Activated T-cell treated with anti-CD3 and anti-CD28 coated beads, Interleukin-2, amount 50 U/mL, for 48 hours (primary cell): ENCODE measurements at places on chromosomes 2 and 18.

GRCh38 chr18:11751341-11752115 is 62.5 kb downstream of the GNAL start:
- no peak for DNase-seq

DNA sequence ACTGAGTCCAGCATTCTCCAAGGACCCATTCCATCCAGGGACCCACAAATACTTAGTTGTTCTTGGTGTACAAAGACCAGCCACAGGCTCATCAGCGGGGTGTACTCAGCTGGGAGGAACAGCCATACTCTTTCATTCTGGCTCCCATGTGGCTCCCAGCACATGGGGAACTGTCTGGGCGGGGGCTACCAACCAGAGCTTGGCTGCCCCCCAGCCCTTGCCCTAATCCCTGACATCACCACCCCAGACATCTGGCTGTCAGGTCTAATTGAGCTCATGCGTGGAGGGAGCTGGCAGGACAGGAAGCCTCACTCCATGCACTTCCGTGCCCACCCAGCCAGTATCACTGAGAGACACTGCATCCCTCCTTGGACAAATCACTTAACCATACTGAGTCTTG is 283.6 kb downstream of the DYSF start:
- DNase-seq, result no peak

GRCh38 chr2:238134393-238134785 is 4.1 kb upstream of the KLHL30 start:
- DNase-seq, result no peak

GRCh38 chr18:62788111-62788510 is 72.8 kb downstream of the PHLPP1 start:
- DNase-seq, result no peak

DNA sequence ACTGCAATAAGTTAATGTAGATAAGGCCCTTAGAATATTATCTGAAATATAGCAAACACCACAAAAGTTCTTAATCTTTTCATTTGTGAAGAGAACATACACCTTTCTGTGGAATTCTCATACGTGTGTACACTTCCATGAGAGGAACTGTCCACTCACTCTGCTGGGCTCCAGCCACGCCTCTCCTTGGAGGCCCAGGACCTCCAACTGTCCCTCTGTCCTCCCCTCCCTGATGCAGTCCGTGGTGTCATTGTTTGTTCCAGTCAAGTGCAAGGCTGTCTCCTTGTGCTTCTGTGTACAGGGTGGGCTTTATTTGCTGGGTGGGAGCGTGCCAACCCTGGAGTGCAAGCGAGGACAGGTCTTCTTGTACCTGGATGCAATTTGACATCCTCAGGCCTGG is 8.7 kb downstream of the RAB12 start:
- no peak for DNase-seq

DNA sequence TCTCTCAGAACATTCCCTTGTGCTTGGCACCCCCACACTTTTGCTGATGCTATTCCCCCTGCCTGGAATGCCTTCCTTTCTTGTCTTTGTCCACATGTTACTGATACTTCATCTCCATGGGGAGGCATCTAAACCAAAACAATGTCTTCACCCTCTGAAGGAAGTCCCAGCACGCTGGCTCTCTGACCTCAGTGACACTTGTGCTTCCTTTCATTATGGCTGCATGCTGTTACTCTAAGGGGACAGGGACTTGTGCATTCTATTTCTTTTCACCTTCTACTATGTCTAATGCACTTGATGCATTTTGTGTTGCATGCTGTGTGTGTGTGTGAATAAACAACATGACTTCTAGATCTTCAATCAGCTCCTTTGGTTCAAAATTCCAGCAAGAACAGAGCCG is 24.6 kb downstream of the EFR3B start:
- no peak for DNase-seq

DNA sequence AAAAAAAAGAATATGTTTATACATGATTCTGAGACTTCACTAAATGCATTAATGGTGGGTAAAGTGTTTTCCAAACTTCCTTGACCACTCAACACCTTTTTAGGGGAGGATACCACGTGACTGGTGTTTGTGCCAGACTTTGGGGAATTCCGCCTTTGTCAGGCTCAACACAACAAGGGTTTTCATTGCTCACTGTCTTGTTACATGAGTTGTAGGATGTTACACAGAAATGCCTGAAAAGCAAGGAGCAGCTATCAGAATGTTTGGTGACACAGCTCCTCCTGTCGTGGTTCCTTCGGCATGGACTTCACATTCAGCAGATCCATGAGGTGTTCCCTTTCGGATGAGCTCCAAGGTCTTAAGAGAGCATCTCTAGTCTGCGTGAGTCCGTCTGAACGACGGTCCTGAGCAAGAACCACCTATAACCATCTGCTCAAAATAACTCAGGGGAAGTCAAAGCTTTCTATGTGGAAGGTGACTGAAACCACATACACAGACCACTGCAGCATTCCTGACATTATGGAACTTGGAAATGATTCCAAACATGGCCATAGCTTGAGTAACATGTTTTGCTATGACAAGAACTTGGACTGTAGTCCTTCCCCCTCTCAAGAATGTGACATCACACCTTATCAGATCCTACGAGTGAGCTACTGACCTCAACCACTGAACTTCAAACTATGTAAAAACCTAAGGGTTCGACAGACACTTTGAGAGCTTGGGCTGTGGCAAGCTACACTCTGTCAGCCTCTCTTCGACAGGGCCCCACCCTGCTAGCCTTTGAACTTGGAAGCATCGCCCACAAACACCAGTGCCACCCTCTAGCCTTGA is 57.5 kb downstream of the MCFD2 start:
- DNase-seq, result no peak

- no peak for DNase-seq
These were observed 70.2 kb upstream of the RALBP1 start for GRCh38 chr18:9405130-9405529.

- DNase-seq, result no peak
These were observed 51.9 kb upstream of the MAP3K20 start for GRCh38 chr2:173023718-173024117.

- DNase-seq, result no peak
These were observed 226.0 kb downstream of the FAM210A start for GRCh38 chr18:13500227-13500865.

DNA sequence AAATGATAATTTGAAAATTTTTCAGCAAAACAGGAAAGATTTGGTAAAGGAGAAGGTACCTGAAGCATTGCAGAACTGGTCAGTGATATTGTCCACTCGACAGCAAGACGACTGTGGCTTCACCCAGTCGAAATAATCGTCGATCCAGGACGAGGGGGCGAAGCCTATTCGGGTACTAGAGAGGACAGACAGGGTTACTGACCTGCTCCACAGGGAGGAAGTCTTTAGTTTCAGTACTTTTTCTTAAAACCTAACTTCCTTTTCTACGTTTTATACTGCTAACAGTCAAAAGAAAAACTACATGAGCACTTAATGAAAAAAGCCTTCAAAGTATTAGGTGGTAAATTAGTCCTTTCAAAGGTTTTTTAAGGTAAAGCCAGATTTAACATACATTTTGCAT is 36.0 kb downstream of the RMC1 start:
- no peak for DNase-seq

DNA sequence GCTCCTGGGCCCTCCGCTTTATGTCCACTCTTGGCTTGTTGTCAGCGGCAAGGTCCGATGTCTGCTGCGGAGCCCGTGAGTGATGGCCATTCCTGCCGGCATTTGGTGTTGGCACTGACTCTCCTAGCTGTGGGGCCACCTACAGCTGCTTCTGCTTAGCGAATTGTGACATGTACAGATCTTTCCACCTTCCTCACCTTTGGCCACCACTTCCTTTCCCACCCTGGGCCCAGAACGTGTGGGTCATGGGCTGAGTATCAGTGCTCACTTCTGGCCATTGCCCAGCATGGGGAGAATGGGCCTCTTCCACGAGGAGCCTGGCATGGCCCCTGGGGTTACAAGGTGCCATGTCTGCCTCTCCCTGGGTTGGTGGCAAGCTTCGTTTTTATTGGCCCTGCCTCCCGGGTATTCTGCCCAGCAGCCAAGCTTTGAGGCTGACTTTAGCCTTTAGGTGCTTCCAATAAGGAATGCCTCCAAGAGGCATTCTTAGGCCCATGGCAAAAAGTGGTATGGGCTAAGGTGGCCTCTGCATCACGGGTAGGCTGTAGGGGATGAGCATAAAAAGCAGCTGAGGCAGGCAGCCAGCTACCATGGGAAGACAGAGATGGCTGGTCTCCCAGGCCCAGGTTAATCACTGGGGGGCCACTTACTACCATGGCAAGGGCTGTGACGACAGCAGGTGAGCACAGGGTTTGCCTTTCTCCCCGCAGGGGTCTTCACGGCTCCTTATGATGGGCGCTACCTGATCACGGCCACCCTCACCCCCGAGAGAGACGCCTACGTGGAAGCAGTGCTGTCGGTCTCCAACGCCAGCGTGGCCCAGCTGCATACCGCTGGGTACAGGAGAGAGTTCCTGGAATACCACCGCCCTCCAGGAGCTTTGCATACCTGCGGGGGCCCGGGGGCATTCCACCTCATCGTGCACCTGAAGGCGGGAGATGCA is 65.8 kb downstream of the EMILIN2 start:
- peak; percentile 18 for DNase-seq

- DNase-seq, result no peak
These were observed 316.2 kb downstream of the CDH2 start for GRCh38 chr18:27860701-27861107.

- no peak for DNase-seq
These were observed 19.3 kb upstream of the POU3F3 start for GRCh38 chr2:104834431-104835153.

GRCh38 chr2:237563816-237564215 is 2.6 kb upstream of the PRLH start:
- no peak for DNase-seq

- no peak for DNase-seq
These were observed 28.4 kb upstream of the SLC3A1 start for GRCh38 chr2:44246840-44247369.

DNA sequence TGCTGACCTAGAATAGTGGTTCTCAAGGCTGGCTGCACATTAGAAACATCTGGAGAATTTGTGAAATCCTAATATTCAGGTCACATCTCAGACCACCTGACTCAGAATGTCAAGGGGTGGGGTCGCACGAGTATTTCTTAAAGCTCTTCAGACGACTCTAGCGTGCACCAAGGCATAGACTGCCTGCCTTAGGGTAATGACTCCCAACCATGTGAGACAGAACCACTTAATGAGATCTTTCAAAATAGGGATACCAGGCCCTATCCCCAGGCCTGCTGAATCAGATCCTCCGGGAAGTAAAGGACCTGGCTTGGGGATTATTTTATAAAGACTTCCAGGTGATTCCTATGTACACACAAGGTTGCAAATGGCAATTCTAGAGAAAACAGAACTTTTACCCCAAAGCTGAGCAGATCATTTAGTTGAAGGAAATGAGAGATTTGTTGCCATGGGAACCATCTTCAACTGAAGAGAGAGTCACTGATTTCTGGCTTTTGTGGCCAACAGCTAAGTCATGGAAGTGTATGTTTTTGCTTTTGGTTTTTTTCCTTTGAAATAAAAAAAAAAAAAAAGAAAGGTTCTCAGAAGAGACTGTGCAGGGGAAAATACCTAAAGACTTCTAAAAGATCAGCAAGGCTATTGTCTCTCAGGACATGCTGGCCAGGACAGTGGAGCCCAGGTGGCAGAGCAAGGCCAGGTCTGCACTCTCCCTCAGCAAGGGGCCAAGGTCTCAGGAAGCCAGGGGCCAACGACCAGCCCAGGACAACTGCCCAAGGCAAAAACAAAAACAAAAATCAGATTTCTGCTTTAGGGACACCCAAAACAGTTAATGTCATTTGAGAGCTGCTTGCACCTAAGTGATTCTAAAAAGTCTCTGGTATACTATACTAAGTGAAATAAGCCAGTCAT is 15.3 kb upstream of the LOXHD1 start:
- no peak for DNase-seq

DNA sequence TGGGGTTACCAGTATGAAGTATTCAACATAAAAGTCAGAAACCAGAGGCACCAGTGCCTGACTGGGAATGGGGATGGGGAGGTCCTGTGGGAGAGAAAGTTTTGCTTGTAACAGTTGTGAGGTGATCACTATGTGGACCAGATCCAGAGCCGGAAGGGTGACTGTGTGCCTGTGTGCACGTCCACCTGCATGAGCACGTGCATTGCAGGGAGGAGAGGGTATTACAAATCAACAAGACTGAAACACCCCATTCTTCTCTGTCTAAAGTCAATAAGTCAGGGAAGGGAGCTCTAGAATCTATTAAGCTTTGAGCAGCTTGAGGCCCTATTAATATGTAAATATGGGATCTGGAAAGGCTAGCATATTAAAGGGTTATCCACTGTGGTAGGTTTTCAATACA is 241.0 kb upstream of the ACVR2A start:
- no peak for DNase-seq

- no peak for DNase-seq
These were observed 61.2 kb upstream of the LMAN1 start for GRCh38 chr18:59420244-59420643.

- DNase-seq, result peak; percentile 39
These were observed 1.3 kb downstream of the SPTBN1 start for GRCh38 chr2:54457323-54458023.

GRCh38 chr2:21381421-21381820 is 257.7 kb downstream of the TDRD15 start:
- no peak for DNase-seq

DNA sequence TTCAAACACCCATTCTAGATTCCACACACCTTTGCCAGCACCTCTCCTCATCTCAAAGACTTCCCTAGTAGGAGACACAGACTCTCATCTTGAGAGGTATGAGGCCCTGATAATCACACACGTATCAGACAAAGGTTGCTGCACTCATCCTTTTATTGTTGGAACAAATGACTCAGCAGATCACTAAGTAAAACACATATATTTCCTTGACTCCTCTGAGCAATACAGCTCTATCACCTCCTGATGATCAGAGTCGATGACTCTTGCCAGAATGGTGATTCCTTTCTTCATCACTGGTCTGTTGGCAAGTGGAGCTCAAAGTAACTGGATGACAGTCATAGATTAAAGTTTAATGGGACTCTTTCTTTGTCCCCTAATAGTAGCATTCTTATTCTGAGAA is 1049.2 kb upstream of the ZEB2 start:
- DNase-seq, result no peak

- no peak for DNase-seq
These were observed 3.7 kb downstream of the DGUOK start for GRCh38 chr2:73930386-73930785.

DNA sequence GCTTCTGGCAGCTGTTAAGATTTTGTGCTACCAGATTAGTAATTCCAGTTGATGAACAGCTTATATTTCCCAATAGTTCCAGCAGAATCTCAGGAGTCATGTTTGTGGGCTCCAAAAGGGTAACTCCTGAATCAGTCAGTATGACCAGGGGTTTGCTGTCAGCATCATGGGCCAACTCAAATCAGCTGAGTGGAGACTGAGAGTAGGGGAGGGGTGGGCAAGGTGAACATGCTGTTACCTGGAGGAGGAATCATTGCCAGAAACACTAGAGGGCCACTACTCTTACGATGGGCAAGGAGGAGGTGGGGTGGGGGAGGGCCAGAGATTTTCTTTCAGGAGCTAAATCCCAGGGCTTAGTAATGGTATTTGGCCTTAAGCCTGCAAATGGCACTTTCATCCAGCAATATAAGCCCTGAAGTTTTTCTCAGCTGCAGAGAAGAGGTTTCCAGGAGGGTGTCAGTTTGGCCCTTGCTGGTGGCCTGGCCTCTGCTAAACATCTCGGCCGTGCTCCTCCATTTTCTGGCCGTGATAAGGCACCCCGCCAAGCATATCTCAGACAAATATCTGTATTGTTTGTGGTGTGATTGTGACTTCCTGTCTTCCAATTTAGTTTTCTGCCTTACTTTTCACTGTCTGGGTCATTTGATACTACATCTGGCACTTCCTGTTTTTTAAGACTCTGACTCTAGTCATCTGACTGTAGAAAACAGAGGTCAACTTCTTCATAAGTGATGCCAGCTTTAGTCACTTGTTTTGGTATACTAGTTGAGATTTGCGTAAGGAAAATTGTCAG is 120.5 kb upstream of the CXCR4 start:
- peak; percentile 59 for DNase-seq
